ENCODE measurements at places on chromosomes 1 and 21.
A peak's percentile ranks its signal among the peaks of the same experiment; 100 is the strongest.

GRCh38 chr1:56072310-56072709, 507.1 kb downstream of the PLPP3 start:
- no peak for DNase-seq

- peak; percentile 67 for DNase-seq
Observed at GRCh38 chr1:53294567-53294966, 33.3 kb downstream of the LRP8 start.

GRCh38 chr1:5571861-5572401, 420.3 kb downstream of the NPHP4 start:
- no peak for DNase-seq

- DNase-seq, result no peak
Observed at GRCh38 chr1:57010511-57010910, 44.7 kb upstream of the C8B start.

DNA sequence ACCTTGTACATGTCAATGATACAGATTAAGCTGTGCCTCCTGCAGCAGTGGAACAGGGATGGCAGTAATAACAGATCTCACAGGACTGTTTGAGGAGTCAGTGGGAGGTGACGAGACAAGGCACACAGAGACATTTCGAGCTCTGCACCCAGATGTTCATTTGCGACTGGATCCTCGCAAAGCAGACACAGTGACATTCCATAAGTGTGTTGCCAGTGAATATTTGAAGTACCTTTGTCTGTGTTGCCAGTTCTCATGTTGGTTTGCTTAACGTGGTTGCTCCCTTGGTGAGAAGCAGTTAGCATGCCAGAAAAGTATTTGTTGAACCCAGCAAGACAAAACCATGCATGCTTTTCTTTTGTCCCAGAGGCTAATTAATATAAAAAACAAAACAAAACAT, 67.0 kb downstream of the NID1 start:
- no peak for DNase-seq

DNA sequence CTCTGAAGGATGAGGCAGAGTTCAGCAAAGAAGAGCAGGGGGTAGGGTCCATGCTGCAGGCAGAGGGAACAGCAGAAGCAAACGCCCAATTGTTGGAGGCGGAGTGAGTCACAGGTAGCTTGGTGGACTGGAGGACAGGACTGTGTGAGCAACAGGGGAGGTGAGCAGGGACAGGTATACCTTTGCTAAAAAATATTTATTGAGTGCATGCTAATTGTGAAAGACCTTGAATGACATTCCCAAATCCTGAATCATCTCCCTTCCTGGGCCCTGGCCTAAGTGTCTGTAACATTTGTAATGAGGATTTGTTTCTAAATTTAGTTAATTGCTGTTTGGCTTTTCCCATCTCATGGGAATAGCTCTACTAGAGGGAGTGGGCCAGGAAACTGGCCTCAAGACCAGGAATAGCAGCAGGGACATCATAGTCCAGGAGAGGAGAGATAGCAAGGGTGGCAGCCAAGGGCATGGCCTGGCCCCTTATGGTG, 123.7 kb downstream of the FOXD2 start:
- DNase-seq, result peak; percentile 37

- no peak for DNase-seq
Observed at GRCh38 chr21:26165331-26165730, 5.2 kb downstream of the APP start.

DNA sequence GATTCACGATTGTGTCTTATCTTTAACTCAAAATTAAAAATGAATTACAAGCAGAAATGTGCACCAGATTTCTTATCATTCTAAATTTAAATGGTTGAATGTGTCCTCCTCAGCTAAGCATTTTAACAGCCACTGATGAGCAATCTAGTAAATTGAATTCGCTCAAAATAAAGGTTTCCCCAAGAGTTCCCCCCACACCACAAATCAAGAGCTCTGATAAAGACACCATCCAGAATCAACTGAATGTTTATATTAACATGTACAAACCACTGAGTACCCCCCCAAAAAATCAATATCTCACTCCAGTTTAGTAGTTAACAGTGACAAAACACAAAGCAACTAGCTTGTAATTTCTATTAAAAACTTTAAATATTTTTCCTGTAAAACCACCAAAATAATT, 1.9 kb downstream of the GPBP1L1 start:
- no peak for DNase-seq

- DNase-seq, result peak; percentile 77
Observed at GRCh38 chr1:201505503-201505890, 1.4 kb downstream of the CSRP1 start.

- DNase-seq, result no peak
Observed at GRCh38 chr1:161218301-161219077, 3.4 kb downstream of the FCER1G start.

DNA sequence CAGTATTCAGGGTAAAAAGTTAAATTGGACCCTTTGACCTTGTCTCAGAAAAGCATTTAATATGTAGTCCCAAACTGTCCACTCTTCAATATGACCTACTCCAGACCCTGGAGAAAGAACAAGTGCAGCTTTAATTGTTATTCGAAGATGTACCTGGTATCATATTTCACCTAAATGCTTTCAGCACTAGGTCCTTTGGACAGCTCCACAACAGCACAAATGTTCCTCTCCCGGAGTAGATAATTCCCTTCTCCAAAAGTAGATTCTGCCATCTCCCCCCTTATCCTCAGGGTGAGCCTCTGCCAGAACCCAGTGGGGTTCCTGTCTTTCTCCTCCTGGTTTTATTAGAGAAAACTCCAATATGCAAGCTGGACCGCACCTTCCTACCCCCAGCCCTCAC, 104.5 kb upstream of the AJAP1 start:
- DNase-seq, result no peak

GRCh38 chr1:204149635-204150565, 1.9 kb downstream of the ETNK2 start:
- no peak for DNase-seq

DNA sequence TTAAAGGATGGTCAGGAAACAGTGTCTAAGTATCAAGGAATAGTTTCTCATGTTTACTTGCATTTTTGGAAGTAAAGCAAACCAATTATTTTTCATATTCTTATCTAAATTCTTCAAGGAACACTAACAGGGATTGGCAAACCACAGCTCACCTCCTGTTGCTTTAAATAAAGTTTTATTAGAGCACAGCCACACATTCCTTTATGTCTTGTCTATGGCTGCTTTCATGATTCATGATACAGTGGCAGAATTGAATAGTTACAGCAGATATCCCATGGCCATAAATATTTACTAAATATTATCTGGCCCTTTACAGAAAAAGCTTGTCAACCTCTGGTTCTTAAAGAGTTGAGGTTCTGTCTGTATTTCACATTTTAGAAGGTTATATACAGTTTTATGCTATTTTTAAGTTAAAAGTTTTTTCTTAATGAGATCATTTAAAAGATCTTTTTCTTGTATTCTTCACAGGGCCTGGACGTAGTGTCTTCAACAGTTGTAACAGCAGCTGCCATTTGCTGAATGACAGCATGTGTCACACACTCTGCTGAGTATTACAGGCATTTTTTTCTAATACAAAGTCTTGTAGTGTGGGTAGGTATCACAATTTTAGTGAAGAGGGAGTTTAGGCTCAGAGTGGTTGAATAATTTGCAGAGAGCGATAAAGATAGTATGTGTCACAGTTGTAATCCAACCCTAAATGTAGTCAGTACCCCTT, 2.6 kb downstream of the ZNF691 start:
- DNase-seq, result peak; percentile 4

- DNase-seq, result no peak
Observed at GRCh38 chr1:9595156-9595967, 6.7 kb downstream of the TMEM201 start.

GRCh38 chr1:210428696-210429095, 100.0 kb downstream of the HHAT start:
- DNase-seq, result no peak

- no peak for DNase-seq
Observed at GRCh38 chr1:32742956-32743355, 40.4 kb upstream of the SYNC start.

DNA sequence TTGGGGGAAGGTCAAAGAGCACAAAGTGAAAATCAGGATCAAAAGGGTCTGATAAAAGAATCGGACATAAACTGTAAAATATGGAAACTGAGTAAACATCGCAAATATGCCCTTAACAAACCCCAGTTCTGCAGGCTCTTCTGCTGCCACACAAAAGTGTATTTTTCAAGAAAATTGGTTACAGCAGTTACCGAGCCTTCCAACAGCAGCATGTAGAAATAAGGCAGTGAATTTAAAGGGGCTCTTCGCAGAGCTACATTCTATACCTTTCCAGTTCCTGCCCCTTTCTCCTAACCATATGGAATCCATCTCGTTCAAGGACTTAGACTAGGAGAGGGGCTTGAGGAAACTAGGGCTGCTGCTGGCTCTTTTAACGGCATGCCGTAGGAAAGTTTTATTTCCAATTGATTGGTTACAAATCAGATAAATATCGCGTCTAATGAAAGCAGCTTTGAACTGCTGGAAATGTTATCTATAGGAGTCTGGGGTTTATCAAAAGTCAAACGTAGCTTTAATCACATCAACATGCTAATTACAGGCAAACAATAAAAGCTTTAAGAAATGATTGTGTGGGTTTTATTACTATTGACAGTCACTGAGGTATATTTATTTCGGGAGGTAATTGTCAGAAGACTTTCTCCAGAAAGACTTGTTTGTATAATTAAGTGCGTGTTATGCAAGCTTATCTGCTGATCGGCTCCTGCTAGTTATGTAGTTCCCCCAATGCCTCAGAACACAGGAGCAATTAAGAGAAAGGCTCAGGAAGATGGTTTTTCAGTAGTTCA, 59.1 kb downstream of the GORAB start:
- no peak for DNase-seq

- DNase-seq, result no peak
Observed at GRCh38 chr1:221636967-221637366, 104.9 kb downstream of the DUSP10 start.

DNA sequence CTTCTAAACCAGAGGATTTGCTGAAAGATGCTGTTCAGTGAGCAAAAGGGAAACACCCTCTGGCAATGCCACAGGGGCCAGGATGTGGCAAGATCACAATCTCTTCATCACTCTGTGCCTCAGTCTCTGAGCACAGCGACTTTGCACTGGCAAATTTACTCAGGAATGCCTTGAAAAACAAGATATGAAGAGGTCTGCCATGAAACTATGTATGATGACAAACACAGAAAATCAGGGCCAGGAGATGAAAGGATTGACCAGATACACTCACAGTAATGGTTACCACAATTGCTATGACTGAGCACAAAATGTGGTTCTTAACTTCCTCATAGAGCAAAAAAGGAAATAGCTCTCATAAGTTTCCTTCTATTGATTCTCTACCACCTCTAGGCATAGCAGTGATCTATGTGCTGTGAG, 5.8 kb downstream of the TTC13 start:
- peak; percentile 46 for DNase-seq

DNA sequence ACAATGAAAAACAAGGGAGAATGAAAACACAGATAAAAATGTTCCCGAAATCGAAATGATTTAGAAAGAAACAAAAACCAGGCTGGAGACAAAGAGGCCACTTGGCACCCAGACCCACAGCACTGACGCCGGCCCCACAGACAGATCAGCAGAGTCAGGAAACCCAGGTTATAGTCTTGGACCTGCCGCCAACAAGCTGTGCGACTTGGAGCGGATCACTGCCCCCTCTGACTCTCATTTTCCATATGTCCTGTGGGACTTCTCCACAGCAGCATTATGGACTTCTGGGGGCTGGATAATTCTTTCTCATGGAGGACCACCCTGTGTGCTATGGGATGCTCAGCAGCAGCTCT, 72.4 kb downstream of the MATN1 start:
- no peak for DNase-seq

- DNase-seq, result no peak
Observed at GRCh38 chr1:110205591-110206155, 4.4 kb upstream of the KCNC4 start.

DNA sequence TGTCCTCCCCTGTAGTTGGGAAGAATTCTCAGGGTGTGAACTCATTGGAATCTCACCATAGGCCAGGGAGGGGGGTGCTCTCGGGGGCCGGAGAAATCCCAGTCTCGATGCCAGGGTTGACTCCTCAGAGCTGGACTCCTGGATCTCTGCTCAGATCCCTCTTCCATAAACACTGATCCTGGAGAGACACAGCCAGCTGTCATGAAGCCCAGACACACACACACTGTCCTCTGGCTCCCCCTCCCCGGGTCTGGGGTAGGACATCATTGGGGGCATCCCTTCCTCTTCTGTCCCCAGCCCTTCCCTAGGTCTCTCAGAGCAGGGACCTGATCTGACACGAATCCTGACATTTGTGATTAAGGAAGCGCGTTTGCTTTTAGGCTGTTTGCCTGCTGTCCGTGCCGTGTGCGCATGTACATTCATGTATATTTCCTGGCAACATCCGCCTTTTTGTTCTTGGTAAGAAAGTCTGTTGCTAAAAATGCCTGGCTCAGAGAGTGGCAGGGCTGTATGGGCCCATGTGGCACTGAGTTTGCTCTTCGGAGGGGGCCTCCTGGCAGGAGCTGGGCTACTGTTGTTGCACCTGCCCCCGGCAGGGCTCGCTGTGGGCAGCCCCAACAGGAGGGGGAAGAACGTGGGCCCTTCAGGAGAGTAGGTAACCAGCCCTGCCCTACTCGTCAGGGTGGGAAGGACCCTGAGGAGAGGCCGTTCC, 45.4 kb upstream of the SELENON start:
- DNase-seq, result no peak

DNA sequence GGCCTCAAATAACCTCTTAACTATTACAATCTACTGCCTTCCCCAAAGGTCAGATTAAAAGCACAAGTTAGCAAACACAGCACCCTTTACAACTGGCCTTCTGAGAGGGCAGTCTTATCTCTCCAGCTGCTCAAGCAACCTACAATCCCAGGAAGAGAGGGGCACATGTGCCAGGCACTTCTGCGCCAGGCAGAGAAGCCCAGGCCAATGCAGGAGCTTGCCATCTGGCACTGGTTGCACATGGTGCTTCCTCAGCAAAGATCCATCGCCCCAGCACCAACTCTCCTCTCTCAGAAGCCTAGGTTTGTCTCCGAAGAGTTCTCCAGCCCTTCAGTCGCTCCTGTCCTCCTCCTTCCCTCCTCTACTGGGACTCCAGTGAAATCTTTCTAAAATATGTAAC, 2.5 kb downstream of the STK40 start:
- no peak for DNase-seq

DNA sequence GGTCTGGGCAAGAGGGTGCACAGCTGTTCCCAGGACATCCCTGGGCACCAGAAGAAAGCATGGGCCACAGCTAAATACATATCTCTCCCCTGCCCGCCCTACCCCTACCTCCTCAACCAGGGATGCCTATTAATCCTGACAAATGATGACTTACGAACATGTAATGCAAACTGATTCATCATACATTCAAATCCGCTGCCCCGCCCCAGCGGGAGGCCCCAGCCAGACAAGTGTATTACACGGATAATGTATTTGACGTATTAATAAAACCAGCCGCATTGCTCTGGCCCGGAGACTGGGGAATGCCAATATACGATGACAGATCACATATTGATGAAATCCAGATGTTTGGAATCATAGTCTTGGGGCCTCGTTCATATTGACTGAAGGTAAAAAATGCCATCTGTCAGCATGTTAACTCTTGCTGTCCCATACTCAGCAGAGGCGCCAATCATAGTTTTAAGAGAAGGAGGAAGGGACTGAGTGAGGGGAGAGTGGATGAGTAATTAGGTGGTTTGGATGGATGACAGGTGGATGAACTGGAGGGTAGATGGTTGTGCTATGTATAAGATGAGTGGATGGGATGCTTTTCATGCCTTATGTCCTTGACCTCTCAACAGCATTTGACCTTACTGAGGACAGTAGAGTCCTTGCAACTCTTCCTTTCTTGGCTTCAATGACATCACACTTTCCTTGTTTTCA, 68.2 kb downstream of the TMEM53 start:
- DNase-seq, result peak; percentile 74

GRCh38 chr1:156749419-156750118, 1.9 kb downstream of the HDGF start:
- no peak for DNase-seq

Data from fibroblast of skin of right biceps (primary cell).